ENCODE measurements at places on chromosomes 6 and 20.
A peak's percentile ranks its signal among the peaks of the same experiment; 100 is the strongest.

DNA sequence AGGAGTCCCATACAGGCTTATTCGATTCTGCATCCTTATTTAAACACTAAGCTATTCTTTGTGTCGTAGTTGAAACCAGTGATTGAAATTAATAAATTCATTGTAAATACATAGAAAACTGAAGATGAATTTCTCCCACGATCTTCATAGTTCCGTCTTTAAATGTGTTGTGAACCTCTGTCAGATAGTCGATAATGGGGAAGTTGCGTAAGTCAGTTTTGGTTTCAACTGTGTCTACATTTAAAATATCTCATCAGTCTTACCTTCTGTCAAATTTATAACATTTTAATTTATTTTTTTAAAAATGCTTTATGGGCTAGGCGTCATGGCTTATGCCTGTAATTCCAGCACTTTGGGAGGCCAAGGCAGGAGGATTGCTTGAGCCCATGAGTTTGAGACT lies 12.7 kb downstream of the STX11 start:
- DNase-seq = no peak

DNA sequence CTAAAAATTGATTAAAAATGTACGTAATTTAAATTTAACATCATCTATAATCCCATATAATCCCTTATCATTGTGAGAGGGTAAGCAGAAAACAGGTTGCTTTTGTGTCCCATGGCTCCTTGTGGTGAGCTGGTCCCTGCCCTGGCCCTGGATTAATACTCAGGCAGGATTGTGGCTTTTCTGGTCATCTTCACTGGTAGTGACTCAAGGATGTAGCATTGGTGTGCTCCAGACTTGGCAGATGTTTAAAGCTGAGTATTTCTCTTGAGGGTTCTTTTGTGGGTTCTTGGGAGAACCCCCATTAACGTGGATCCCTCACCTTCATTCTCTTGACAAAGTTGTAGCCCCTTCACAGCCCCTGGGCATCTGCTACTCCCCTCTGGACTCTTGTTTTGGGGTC lies 39.3 kb downstream of the SNRNP48 start:
- DNase-seq = no peak

DNA sequence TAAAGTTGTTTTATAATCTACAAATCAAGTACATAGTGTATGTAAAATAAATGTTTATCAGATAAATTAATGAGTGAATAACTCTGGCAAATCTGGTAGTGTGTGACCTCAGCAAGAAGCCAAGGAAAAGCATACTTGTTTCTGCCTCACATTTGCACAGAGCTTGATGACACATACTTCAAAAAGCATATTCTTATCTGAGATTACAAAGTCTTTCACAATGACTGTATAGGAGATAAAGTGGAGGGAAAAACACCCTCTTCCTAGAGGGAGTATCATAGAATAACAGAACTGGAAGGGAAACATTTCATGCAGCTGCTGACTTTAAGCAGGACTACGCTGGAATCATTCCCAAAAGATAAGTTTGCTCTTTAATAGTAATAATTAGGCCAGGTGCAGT lies 28.1 kb upstream of the AKAP7 start:
- DNase-seq = no peak

DNA sequence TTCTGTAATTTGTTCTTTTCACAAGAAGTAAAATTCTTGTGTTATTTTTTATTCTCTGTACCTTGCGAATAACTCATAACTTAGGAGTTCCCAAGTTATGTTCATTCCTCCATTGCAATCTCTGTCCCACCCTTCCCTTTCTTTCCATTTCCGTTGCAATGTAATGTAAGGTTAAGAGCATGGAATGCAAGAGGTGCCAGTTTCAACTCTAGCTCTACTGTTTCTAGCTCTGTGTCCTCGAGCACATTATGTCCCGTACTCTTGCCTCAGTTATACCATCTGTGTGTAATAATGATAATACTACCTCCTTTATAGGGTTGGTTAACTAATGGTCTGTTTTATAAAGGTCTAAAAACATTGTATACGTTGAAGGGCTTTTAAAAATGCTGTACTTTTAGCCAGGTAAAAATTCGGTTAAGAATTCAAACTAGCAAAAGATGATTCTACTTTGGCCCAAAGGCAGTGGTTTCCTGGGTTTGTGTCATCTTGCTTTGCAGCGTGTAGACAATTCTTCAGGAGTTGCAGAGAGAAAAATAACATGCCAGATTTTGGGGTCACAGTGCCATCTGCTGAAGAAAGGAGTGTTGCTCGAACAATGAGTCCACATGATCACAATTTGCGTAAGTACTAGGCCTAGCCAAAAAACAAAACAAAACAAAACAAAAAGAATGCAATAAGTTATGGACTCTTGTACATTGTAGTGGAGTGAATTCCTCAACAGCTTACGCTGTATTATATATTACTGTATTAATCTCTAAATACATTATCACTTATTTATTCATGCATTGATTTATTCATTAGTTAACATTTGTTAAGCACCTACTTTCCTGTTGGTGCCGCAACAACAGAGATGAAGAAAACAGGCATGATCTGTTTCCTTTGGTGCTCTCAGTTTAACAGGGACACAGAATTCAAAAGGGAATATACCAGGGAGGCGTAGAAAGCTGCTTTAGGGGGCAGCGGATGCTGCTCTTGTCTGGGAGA lies 10.0 kb upstream of the PFDN4 start:
- no peak for DNase-seq

DNA sequence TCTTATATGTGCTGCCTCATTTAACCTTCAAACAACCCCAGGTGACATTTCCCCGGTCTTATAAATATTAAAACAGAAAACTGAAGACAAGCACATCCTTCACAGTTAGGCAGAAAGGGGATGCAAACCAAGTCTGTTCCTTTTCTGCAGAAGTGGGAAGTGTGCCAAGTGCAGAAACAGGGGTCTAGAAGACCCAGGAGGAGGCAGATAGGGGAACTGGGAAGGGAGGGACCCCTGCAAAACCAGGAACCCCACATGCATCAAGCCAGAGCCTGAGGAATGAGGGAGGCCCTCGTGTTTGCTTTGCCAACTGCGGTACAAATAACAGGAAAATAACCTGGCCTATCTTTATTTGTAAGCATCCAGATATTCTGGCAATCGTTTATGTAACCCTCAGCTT lies 17.0 kb upstream of the CST3 start:
- DNase-seq = no peak

- DNase-seq = no peak
Measured at GRCh38 chr6:11392778-11393507, 144.6 kb upstream of the TMEM170B start.

DNA sequence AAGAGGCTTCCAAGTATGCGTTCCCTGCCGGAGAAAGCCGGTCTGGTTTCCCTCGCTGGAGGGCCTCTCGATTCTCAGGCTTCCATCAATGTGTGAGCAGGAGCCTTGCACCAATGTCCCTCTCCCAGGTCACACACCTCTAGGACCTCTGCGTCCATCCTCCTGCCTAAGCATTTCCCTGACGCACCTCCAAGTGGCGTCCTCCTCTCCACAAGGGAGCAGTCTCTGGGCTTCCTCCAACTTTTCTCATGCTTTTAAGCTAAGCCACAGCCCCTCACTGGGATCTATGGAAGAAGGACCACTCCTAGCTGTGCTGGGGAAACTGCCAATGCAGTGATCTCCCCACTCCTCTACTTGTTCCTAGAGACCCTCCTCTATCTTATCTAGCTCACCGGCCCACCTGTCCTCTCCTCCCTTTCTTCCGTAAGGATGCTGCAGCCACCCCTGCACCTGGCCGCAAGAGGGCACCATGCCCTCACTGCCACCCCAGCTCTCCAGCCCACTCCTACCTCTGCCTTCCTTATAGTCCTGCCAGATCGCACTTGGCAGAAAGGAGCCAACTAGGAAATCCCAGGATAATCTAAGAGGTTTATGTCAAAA lies 258.7 kb downstream of the LRFN2 start:
- DNase-seq = peak; percentile 33

DNA sequence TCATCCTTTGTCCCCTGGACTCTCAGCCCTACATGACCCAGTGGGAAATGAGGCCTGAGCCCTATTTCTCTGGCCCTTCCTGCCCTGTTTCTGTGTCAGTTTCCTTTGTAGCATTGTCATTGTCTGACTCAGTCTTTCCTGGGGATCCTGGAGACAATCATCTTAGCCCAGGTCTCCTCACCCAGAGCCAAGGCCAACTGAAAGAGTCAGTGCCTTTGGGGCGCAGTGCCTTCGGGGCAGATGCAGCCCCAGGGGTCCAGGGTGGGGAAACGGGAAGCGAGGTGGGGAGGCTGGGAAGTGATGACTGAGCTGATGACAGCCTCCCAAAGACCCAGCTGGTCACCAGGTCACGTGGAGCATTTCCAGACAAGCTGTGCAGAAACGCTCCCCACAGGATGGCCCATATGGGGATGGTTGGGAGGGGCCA lies 93.3 kb upstream of the SULF2 start:
- no peak for DNase-seq

DNA sequence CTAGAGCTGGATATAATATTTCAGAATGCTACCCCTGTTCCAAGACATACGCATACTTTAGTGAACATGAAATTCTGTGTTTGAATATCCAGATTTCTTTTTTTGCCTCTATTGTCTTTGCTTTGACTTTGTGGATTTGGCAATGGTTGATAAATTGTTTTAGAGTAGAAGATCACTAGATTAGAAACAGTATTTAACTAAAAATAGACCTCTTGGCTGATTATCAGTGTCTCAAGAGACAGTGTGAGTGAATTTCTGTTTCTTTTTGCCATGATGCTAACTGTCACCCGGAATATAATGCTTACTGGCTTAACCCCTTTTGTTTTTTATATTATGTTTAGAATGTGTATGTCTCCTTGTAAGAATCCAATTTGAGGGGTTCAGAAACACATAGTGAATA lies 102.5 kb downstream of the PLCB1 start:
- no peak for DNase-seq

- no peak for DNase-seq
Measured at GRCh38 chr20:20130399-20130798, 78.1 kb downstream of the CFAP61 start.

- no peak for DNase-seq
Measured at GRCh38 chr6:81772741-81773140, 20.3 kb upstream of the TENT5A start.

DNA sequence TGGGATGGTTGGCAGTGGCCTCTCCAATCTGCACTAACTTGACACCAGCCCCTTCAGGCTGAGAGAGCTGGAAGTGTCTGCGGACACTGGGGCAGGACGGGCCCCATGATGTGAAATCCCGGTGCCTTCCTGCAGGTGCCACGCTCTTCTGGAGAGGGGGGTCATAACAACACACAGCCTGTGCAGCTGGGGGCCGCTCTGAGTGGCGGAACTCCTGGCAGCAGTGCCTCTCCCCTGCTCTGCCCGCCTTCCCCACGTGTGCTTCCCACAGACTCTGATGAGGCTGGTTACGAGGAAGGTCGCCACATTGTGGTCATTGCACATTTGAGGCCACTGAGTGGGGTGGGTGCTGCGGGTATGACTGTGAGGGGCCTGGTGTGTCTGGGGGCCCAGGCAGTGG lies 145.2 kb downstream of the DTNBP1 start:
- no peak for DNase-seq

- DNase-seq = no peak
Measured at GRCh38 chr6:36204068-36204753, 7.7 kb downstream of the BRPF3 start.

DNA sequence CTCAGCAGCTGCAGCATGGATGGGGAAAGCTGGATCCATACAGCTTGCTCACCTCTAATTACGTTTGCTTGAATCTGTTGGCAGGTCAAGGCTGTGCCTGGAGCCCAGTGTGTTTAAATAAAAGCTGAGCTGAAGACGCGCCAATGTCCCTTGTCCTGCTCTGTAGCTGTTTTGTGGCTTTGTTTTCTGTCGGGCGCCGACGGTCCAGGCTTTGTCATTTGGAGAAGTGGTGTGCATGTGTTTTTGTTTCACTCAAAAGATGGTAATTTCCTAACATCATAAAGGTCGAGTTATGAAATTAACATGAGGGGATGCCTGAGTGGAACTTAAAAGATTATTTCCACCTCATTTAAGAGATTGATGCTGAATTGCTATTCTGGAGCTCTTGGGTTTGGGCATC lies 107.6 kb downstream of the SLC24A3 start:
- DNase-seq = no peak

- DNase-seq = peak; percentile 38
Measured at GRCh38 chr20:1881240-1881835, 13.9 kb upstream of the SIRPA start.

- no peak for DNase-seq
Measured at GRCh38 chr6:117448732-117449485, 23.2 kb upstream of the ROS1 start.

DNA sequence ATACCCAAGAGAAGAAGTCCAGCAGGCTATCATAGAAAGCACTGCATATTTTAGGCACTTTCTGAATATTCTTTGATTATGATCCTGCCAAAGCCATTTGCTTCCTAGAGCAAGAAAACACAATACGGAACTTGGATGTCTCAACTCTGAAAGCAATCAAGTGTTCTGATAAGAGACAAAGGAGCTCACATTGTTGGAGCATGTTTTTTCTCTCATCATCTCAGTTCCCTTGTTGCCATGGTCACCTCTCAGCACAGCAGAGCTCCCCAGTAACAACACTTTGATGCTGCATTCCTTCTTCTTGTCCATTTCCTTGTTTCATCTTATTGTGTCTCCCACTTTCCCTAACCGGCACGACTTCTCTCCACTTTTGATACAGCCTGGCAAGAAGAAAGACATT lies 168.7 kb upstream of the FUT9 start:
- DNase-seq = no peak

- no peak for DNase-seq
Measured at GRCh38 chr6:72748759-72749158, 126.9 kb downstream of the KCNQ5 start.

- peak; percentile 40 for DNase-seq
Measured at GRCh38 chr6:149545258-149545753, 537 bp downstream of the PPIL4 start.

DNA sequence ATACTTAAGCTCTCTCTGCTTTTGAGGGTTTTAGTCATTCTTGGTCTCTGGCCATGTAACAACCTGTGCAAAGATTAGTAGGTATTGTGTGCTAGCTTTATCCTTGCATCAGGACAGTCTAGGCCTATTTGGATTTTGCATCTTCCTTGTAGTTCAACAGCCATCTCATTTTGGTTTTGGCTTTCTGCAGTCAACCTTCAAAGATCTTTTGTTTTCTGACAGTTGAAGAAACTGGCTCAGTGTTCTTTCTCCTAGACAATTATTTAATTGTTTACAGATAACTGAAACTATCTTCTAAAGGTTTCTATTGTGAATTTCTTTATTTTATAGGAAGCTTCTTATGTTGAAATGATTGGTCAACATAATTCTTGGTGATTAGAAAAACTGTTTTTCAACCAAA lies 307.5 kb downstream of the CDKAL1 start:
- no peak for DNase-seq

DNA sequence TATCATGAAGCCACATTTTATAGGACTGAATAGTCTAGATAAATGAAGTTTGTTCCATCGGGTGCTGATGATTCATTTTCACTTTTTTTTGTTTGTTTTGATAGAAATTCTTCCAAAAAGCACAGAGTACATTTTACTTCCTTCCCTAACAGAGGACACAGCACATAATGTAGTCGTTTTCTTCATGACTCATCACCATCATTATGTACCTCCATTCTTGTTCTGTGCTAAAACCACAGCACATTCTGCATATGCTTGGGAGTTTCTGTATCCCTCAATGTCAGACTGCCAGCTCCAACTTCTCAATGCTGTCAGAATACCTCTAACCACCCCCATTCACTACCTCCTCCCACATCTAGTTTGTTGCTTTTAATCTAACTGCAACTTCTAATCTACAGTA lies 1004.9 kb upstream of the ADGRB3 start:
- DNase-seq = peak; percentile 18

- DNase-seq = peak; percentile 25
Measured at GRCh38 chr6:170098428-170099170, 192.3 kb downstream of the DLL1 start.

GRCh38 chr20:3014662-3015061 lies 28.8 kb upstream of the GNRH2 start:
- no peak for DNase-seq

GRCh38 chr6:105442369-105442768 lies 39.5 kb upstream of the PREP start:
- DNase-seq = no peak

Measured in head of caudate nucleus (tissue), 42 donors.